ENCODE measurements at places on chromosomes 1 and 21.

DNA sequence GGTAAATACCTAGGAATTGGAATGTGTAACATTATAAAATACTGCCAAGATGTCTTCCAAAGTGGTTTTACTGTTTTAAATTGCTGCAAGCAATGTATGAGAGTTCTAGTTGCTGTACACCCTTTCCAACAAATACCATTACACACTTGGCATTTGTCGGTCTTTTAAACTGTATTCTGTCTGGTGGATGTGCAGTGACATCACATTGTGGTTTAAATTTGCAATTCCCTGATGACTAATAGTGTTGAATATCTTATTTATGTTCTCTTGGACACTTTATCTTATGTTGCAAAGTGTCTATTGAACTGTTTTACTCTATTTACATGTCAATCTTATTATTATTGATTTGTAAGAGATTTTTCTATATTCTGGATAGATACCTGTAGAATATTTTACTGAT is 561.2 kb upstream of the B3GALT2 start:
- DNase-seq: no peak

DNA sequence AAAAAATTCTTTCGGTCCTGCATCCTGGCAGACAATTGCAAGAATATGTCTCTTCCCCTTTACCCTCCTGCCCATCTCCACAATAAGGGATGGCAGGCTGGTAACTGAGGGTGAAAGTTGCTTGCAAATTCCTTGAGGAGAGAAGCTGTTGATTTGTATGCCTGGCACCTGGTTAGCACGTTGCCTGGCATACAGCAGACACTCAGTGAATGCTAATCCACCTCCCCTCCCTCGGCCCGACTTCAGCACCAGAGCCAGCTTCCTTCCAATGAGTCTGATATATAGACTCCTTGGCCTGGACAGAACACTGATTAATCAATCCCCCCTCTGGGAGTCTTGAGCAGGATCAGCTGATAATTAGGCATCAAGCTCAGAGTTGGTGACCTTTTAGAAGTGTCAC is 39.1 kb downstream of the KCNC4 start:
- DNase-seq: no peak

DNA sequence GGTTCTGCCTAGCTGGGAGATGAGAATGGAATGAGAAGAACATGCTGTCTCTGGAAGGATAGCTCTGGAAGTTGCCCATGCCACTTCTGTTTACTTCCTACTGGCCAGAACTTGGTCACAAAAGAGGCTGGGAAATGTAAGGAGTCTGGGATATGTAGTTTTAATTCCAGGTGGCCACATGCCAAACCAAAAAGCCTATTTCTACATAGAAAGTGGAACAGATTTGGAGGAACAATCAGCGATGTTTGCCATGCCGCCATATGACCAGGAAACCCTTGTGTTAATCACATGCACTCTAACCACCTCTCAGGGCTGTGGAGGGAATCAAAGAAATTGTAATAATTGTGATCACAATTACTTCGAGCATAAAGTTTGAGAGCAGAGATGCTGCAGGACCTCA is 10.0 kb upstream of the OLIG2 start:
- DNase-seq: no peak

DNA sequence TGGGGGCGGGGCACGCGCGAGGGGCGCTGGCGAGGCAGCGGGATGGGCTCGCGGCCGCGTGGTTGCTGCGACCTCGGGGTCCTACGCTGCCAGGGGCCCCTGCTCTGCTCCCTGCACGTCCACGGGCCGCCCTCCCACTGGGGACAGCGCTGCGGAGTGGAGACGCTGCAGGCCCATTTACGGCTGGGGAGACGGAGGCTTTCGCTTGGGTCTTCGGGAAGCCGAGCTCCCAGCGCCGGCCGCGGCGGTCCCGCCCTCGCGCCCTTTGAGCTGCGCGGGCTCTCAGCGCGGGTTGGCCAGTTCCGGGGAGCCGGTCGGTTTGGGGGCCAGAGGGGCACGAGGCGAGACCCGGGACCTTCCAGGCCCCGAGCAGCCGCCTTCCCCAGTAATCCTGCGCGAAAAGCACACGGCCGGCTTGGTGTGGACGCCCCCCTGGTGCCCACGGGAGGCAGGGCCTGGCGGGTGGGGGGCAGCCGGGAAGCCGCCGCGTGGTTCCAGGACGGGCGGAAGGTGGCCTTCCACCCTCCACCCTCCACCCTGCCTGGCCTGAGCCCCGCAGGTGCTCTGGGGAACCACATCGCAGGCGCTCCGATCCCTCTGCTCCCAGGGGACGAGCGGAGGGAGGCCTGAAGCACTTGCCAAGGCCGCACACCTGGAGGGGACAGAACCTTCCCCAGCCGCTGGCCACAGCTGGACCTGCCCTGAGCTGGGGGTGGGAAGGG is 570 bp upstream of the PEX10 start:
- DNase-seq: peak; percentile 25

GRCh38 chr1:241596633-241597032 is 43.5 kb downstream of the CHML start:
- no peak for DNase-seq

DNA sequence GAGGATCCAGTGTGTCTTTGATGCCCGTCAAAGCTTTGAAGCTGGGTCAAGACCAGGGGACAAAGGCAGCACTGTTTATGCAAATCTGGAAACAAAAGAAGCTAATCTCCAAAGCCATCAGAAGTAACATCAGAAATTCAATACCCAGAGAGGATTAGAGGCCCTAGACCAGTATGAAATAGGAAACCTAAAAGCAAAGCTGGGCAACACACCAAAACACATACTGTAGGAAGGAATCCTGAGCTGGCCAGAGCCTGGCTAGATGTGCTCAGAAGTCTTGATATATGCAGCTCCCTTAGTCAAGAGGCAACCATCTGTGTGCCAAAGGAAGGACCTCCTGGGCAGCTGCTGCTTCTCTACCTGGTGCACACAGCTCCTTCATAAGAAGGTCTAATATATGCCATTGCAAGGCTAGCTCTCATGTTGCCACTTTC is 12.3 kb downstream of the COLGALT2 start:
- DNase-seq: no peak

DNA sequence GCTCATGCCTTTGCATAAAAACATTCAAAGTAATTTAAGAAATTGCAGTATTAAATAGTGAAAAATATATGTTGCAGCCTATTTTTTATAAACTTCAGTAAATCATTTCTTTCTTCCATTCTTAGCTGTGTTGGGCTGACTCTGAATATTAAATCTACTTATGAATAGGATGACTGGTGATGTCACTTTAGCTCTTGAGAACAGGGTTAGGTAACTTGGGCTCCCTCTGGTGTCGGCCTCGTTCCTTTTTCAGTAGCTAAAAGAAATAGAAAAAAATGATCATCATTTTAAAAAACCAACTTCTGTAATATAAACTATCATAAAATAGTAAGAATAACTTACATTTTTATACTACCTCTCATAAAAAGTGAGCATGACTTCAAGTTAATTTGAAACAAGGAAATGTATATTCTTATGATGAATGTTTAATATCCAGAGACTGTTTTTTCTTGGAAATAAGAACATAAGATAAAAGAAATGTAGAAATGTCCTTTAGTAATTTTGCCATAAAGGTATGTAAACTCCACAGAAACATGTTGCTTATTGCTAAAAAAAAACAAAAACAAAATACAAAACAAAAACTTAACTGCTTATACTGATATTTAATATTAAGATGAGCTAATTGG is 26.8 kb upstream of the NCAM2 start:
- DNase-seq: peak; percentile 1

GRCh38 chr21:27677546-27677945 is 710.7 kb upstream of the ADAMTS5 start:
- DNase-seq: no peak

GRCh38 chr1:91165033-91165654 is 143.3 kb upstream of the ZNF644 start:
- peak; percentile 70 for DNase-seq

GRCh38 chr1:96060621-96061020 is 661.0 kb upstream of the PTBP2 start:
- DNase-seq: no peak

DNA sequence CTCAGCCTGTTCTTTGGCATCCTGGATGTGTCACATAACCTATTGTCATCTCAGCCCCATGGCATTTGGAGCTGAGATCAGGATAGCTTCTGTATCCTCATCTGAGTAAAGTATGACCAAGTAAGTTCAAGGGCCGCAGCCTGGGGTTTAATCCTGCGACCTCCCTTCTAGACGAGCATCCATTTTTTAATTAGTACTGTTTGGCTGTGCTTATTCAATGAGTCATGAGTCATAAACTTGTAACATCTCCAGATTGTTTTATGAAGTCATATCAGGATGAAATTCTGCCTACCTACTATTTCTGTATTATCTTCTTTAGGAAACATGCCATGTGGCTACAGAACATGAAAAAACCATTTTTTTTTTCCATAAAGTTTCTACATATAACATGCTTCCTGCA is 119.1 kb downstream of the ERG start:
- DNase-seq: no peak

GRCh38 chr21:31668651-31669491 is 9.4 kb downstream of the SOD1 start:
- DNase-seq: no peak

GRCh38 chr1:91885213-91885715 is 687 bp downstream of the TGFBR3 start:
- DNase-seq: peak; percentile 13

DNA sequence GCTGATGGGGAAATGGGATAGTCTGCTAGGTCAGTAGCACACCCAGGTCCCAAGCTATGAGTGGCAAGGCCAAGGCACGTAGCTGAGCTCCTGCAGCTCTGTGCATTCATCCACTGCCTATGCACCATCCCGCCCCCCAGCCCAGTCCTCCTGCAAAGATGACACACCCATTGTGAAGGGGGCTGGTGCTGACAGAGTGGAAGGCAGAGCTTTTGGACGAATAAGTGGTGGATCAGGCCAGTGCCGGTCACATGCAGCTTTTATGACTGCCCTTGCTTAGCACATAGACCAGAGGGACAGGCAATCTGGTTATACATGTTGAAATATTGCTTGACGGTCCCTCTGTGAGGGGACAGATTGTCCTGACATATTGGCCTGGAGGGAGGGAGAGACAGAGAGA is 494.3 kb downstream of the PTPRU start:
- no peak for DNase-seq

GRCh38 chr1:3651026-3651929 is 1.0 kb upstream of the TP73 start:
- DNase-seq: peak; percentile 19

All from stimulated activated CD4-positive, alpha-beta T cell treated with anti-CD3 and anti-CD28 coated beads, Interleukin-12 subunit alpha, Interleukin-12 subunit beta, amount 100 ng/mL, for 4 hours (primary cell).